Sigmoid colon (tissue), 7 donors: ENCODE measurements at places on chromosomes 1 and 21. TPM values are rescaled to one million over a fixed set of nuclear protein-coding genes. Genes with fewer than 3 reads are reported as not detected.

DNA sequence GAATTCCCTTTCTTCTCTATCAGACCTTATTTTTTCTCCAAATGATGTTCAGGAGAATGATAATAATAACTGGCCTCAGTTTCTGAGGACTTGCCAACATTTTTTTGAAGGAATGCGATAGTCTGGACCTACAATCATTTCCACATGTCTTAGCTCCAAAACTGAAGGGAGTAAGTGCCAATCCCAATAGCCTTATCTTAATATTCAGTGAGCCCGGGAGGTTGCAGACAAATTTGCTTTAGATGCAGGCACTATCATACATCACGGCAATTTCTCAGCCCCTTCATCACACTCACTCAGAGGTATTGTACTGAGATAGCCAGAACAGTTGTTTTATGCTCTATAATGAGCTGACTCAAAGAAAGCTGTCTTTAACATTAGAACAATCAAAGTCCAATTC is 796.9 kb downstream of the ADGRL2 start:
- no peak for DNase-seq

DNA sequence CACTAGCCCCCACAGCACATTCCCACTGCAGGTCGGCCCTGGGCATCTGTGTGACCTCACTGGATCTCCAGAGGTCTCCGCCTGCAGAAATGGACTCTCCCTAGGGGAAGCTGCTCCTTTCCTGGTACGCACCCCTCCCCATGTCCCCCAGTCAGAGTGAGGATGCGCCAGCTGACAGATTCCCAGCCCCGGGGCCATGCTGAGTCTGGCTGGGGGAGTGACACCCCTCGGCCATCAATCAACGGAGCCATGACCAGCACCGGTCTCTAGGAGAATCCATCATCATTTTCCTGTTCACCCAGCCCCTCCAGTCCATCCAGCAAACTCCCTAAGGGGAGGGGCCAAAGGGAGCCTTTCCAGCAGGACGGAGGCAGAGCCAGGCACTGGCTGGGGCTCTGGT is 68.7 kb upstream of the PAX7 start:
- DNase-seq, result no peak

DNA sequence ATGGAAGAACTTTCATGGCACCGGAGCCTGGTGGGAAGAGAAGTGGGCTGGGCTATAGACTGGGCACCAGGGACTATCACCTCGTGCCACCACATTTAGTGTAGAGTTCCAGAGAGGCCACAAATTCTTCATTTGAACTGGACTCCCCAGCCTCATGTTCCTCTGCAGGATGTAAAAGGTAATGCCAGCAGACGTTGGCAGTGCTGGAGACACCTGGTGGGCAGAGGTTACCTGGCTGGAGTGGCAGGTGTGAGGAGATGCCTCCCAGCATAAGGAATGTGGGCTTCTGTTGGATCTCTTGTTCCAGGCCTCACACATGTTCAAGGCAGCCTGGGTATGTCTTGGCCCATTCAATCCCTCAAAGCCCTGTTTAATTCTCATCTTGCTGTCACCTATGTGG is 35.2 kb downstream of the TEX35 start:
- no peak for DNase-seq

DNA sequence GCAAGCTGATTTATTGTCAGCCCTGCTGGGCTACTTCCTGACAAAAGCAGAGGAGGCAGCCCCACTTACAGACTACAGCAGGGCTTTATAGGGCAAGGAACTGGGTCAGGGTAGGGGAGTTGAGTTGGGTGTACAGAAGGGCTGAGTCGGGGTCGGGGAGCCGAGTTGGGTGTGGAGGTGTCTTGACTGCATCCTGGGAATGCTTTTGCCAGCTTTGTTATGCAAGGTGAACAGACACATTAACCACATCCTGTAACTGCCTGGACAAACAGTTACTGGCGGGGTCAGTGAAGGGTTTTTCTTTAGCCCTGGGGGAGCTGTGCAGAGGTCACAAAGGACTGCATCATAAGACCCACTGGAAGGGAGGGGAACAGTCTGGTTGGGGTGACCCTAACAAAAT is 39.1 kb upstream of the GBP5 start:
- DNase-seq, result no peak

- peak; percentile 28 for DNase-seq
Measured at GRCh38 chr1:47679301-47679791, 241.5 kb downstream of the FOXD2 start.

- DNase-seq, result no peak
Measured at GRCh38 chr1:215082532-215083382, at the start of gene KCNK2. KCNK2 (plus strand) TSS chr1:215082737; CDS start chr1:215083386, 649 bp downstream.

- DNase-seq, result peak; percentile 72
Measured at GRCh38 chr1:86487131-86487810, 18.5 kb downstream of the CLCA1 start.

DNA sequence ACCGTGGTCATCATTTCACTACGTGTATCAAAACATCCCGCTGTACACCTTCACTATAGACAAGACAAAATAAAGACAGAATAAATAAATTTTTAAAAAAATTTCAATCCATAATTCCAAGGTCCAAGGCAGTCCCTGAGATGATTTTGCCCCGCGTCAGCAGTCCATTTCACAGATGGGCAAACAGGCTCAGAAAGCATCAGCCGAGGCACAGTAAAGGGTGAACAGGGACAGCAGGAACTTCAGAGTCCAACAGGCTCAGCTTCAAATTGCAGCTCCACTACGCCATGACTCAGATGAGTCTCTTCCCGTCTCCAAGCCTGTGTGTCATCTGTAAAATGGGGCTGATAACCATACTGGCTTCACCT is 15.0 kb downstream of the MATN1 start:
- no peak for DNase-seq

GRCh38 chr1:70205434-70206118 is at the start of gene LRRC40:
LRRC40 (minus strand) TSS chr1:70205579; CDS start chr1:70205540, 39 bp downstream.
- DNase-seq, result peak; percentile 95

- no peak for DNase-seq
Measured at GRCh38 chr1:197486946-197487345, 218.9 kb downstream of the CRB1 start.

The TNFAIP8L2 gene
- total RNA-seq, result 9.5 TPM

DNA sequence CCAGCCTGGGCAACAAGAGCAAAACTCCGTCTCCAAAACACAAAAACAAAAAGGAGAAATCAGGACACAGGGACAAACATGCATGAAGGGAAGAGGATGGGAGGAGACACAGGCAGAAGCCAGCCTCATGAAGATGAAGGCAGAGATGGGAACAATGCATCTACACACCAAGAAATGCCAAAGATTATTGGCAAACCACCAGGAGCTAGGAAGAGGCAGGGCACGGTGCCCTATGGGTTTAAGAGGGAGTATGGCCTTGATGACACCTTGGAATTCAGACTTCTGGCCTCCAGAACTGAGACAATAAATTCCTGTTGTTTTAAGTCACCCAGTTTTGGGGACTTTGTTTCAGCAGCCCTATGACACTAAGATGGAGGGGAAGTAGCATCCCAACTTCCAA is 5.2 kb downstream of the TMPRSS3 start:
- peak; percentile 13 for DNase-seq

The FAM72D gene
- total RNA-seq, result not detected

GRCh38 chr21:14736162-14736561 is 190.0 kb upstream of the SAMSN1 start:
- no peak for DNase-seq

DNA sequence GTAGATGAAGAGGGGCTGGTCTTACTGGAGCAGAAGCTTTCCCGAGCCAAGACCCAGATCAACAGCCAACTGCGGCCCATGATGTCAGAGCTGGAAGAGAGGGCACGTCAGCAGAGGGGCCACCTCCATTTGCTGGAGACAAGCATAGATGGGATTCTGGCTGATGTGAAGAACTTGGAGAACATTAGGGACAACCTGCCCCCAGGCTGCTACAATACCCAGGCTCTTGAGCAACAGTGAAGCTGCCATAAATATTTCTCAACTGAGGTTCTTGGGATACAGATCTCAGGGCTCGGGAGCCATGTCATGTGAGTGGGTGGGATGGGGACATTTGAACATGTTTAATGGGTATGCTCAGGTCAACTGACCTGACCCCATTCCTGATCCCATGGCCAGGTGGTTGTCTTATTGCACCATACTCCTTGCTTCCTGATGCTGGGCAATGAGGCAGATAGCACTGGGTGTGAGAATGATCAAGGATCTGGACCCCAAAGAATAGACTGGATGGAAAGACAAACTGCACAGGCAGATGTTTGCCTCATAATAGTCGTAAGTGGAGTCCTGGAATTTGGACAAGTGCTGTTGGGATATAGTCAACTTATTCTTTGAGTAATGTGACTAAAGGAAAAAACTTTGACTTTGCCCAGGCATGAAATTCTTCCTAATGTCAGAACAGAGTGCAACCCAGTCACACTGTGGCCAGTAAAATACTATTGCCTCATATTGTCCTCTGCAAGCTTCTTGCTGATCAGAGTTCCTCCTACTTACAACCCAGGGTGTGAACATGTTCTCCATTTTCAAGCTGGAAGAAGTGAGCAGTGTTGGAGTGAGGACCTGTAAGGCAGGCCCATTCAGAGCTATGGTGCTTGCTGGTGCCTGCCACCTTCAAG is 57.3 kb downstream of the LAMC2 start:
- DNase-seq, result peak; percentile 93

GRCh38 chr1:178976541-178976940 is 49.2 kb upstream of the FAM20B start:
- DNase-seq, result no peak

DNA sequence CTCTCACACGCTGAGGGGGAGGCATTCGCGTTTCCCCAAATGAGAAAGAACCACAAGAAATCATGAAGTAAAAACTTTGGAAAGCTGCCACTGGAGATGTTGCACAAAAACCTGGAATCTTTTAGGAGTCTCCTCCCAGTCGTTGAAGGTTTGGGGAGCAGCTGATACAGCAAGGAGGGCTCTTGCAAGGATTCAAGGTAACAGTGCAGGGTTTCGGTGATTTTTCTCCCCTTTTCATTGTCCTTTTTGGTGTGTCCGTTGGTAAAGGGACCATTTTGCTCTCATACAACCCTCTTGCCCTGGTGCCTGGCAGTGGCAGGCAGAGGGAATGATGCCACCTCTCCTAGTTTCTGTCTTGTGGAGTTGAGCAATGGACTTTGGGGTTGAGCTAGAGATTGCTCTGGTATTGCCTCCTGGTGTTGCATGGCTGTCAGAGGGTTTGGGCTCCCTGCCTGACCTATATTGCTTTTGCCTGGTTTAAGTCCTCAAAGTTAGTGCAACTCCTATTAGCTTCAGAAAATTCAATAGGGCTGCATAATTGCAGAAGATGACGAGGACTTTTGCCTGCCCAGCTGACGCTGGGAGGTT is 872 bp downstream of the BRINP2 start:
- no peak for DNase-seq

- no peak for DNase-seq
Measured at GRCh38 chr21:14414932-14415508, 32.1 kb upstream of the HSPA13 start.

DNA sequence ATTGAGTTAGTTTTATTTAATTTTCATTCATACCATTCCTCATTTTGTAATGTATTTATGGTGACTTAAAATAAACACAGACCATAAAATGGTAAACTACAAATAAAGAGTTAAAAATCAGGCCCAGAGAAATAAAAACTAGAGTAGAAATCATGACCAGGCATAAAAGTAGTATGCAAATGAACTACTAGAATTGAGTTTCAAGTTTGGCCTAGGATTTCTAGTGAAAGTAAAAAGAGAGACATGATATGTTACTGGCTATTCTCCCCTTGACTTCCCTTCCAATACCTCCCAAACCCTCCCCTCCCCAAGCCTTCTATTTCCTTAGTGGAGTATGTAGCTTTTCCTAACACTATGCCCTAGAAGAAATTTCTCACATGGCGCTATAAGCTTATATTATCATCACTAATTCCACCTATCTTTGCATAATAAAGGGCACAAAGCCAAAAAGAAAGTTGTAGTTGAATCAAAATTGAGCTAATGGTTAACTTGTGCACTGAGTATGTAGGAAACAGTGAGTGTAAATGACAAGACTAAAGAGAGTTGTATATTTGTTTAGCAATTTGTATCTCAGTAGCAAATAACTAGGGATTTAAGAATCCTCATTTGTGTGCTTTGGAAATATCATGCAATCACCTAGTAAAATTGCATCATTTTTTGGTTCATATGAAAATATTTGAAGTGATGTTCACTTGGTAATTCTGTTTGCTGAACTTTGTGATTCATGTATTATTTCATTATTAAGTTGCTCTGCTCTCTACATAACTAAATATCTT is 29.7 kb upstream of the CDC14A start:
- DNase-seq, result no peak

- DNase-seq, result no peak
Measured at GRCh38 chr1:224432146-224432545, 2.5 kb downstream of the WDR26 start.

- no peak for DNase-seq
Measured at GRCh38 chr1:116345843-116346242, 27.2 kb upstream of the ATP1A1 start.

DNA sequence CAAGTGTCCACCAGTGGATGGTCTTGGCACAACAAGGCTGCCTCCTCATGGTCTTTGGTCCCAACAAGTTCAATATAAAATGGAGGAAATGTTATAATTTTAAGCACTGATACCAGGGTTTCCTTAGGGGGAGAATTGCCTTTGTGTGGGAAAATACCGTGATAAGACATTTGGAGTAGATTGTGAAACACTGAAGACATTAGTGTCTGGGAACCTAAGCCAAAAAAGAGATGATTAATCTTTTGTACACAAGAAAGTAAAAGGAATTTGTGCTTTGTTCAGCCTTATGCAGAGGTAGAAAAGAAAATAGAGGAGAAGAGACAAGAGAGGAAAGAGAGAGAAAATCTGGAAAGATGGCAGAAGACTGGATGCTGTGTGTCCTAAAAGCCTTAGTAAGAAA is 36.1 kb downstream of the ST6GALNAC3 start:
- no peak for DNase-seq

GRCh38 chr1:180280617-180281016 is 50.6 kb downstream of the LHX4 start:
- no peak for DNase-seq

The MLLT11 gene
- total RNA-seq, result 5.0 TPM

The C1orf185 gene
- total RNA-seq, result not detected

DNA sequence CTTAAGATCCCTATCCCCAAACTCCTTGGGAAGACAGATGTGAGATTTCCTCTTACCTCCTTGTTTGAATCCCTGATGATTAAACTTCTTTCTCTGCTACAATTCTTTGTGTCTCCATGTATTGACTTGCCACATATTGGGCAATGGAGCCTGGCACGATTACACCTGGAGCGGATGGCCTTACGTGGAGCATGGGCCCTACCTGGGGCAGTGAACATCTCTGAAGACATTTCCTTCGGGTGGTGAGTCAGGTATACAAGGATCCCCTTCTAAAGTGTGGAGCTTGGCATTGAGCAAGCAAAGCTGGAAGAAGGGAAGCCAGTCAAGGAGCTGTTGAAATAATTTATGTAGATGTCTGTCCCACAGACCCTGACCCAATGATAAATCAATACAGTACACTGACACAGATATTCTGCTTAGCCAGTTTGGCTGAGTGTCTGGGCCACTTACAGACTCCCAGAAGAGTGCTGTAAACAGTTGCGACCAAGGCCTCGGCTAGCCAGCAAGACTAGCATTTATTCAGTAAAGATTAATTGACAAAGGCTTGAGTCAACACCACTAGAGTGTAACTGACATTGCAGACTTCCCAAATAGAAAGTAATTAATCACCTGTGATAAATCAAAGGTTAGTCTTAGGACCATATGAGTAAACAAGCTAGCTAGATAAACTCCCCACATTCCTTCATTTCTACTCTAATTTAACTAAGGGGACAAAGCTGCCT is 83.1 kb upstream of the KCNK1 start:
- no peak for DNase-seq
